ENCODE measurements at places on chromosomes 13 and 19. TPM values are rescaled to one million over a fixed set of nuclear protein-coding genes. Genes with fewer than 3 reads are reported as not detected.

GRCh38 chr19:49758292-49758691 is 4.8 kb downstream of the TSKS start:
- DNase-seq, result no peak
- no peaks in the 10 kb centered on the region for H3K36me3 ChIP-seq
- H3K4me1 ChIP-seq, result peaks cover 4% of the 10 kb centered on the region
- H3K27ac ChIP-seq, result no peak overlapping the region

DNA sequence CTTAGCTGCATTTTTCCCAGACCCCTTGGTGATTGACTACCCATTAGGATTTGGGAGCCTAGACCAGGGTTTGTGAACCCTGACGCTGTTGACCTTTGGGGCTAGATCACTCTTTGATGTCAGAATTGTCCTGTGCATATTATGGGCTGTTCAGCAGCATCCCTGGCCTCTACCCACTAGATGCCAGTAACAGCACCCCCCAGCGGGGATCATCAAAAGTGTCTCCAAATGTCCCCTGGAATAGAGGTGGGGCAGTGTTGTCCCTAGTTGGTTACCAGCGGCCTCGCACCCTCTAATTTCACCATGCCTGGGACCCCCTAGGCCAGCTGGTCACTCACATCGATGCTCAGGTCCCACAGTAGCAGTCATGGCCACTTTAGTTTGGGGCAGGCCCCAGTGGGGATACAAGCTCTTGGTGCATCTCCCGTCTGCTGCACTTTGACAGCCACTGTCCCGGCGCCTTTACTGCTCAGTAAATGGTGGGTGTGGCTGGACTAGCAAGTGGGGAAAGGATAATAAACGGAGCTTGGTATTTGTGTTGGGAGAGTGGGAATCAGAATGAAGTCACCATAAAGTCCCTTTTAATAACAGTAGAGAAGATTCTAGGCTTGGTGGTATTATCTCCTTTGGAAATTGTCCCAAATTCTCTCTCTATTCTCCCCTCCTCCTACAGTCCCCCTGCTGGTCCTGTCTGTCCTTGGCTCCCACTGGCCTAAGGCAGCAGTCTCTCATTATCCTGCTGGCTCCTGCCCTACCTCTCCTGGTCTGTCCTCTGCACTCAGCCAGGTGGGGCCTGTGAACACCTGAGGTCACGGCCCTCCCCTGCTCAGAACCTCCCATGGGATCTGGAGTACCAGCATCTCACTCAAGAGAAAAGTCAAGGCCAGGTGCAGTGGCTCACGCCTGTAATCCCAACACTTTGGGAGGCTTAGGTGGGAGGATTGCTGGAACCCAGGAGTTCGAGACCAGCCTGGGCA is 80.6 kb downstream of the SIPA1L3 start:
- H3K27me3 ChIP-seq, result no peaks in the 10 kb centered on the region
- H3K4me3 ChIP-seq, result no peak overlapping the region
- peak; percentile 51 for DNase-seq
- H3K36me3 ChIP-seq, result no peaks in the 10 kb centered on the region
- peak overlapping the region; percentile 91 for H3K27ac ChIP-seq

The KRTDAP gene
- total RNA-seq, result not detected

DNA sequence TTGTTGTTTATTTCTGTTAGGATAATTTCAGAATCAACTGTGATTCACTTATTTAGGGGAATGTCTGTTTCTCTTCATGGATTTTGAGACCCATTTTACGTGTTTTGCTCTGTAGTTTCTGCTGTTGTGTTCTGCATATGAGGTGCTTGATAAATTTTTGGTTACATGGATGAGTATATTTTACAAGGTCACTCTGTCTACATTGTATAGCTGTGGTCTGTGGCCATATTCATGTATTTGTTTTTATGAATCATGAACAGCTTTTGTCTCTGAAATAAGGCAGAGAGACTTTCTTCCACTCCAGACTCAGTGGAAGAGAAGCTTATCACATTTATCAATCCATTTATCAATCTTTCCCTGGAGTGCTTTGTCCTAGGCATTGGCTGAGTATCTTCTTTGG is 56.6 kb downstream of the PDS5B start:
- no peak for DNase-seq
- no peak overlapping the region for H3K4me3 ChIP-seq
- H3K27me3 ChIP-seq, result no peaks in the 10 kb centered on the region
- H3K4me1 ChIP-seq, result peaks cover 5% of the 10 kb centered on the region

The CEBPA gene
- 2.9 TPM for total RNA-seq

The KLK14 gene
- not detected for total RNA-seq

- no peak overlapping the region for H3K27ac ChIP-seq
- no peaks in the 10 kb centered on the region for H3K36me3 ChIP-seq
- H3K4me1 ChIP-seq, result no peaks in the 10 kb centered on the region
- no peaks in the 10 kb centered on the region for H3K27me3 ChIP-seq
- no peak for DNase-seq
- H3K4me3 ChIP-seq, result no peak overlapping the region
These were observed 69.5 kb downstream of the PTPRS start for GRCh38 chr19:5271145-5271544.

The ZIM2 gene
- not detected for total RNA-seq

The CD177 gene
- total RNA-seq, result not detected

Measured in neural progenitor cell (in vitro differentiated cells).